ENCODE measurements at places on chromosomes 4 and X.

GRCh38 chr4:80243274-80244018 lies 23.0 kb upstream of the FGF5 start:
- H3K27ac ChIP-seq, result no peak overlapping the region
- H3K27me3 ChIP-seq, result peaks cover 28% of the 10 kb centered on the region
- no peaks in the 10 kb centered on the region for H3K4me1 ChIP-seq
- DNase-seq, result no peak
- no peak overlapping the region for H3K4me3 ChIP-seq

- no peak for DNase-seq
- H3K36me3 ChIP-seq, result no peaks in the 10 kb centered on the region
- H3K27me3 ChIP-seq, result no peaks in the 10 kb centered on the region
- no peak overlapping the region for H3K4me3 ChIP-seq
- H3K4me1 ChIP-seq, result peaks cover 6% of the 10 kb centered on the region
These were observed 143.4 kb downstream of the GLRA2 start for GRCh38 chrX:14672611-14673172.

DNA sequence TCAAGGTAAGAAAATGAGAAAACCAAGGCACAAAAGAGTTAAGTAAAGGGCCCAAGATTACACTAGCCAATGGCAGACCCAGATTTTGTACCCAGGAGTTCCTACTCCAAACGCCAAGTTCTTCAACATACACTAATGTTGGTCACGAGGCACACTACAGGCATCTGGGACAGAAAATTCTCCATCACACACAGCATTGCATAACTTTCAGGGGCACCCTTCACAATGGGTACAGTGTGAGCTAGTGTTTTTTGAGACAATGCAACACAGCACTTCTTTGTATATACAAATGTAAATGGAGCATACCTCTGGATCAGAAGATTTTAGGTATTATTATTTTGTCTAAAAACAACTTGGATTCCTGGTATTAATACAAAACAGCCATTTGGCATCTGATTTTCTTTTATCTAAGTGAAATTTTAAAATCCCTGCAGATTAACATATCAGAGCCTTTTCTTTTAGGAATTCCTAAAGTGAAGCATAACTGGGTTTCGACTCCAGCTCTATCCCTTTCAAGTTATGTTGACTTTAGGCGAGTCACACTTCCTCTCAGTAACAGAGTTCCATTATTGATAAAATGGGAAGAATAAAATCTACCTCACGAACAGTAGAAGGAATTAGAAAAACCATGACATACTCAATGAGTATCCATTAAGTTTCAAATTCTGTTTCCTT lies 41.1 kb downstream of the ADGRA3 start:
- H3K27me3 ChIP-seq, result no peaks in the 10 kb centered on the region
- no peak overlapping the region for H3K27ac ChIP-seq
- no peak overlapping the region for H3K4me3 ChIP-seq
- no peak for DNase-seq

GRCh38 chr4:125527681-125528080 lies 212.9 kb downstream of the FAT4 start:
- no peaks in the 10 kb centered on the region for H3K27me3 ChIP-seq
- no peak for DNase-seq
- H3K36me3 ChIP-seq, result no peaks in the 10 kb centered on the region
- no peak overlapping the region for H3K4me3 ChIP-seq

GRCh38 chr4:173584506-173584905 lies 54.5 kb upstream of the HAND2 start:
- no peaks in the 10 kb centered on the region for H3K4me1 ChIP-seq
- peaks cover 2% of the 10 kb centered on the region for H3K36me3 ChIP-seq
- H3K4me3 ChIP-seq, result no peak overlapping the region
- DNase-seq, result no peak
- no peak overlapping the region for H3K27ac ChIP-seq

DNA sequence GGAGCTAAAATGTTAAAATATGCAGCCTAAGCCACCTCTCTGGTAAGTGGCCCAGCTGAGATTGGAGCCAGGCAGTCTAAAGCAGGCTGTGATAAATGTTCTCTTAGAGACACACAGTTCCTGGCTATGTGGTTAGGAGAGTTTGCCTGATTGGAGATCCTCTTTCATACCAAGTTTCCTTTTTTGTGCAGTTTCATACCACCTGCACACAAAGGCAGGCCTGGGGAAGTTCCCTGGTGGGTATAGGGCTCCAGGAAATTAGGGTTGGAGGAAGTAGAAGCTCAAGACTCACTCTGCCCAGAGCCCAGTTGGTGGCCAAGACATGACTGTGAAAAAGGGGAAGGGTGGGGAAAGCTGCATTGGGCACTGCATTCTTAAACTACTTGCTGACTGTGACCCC lies 16.9 kb downstream of the CYBB start:
- H3K27ac ChIP-seq, result no peak overlapping the region
- DNase-seq, result no peak
- H3K4me3 ChIP-seq, result no peak overlapping the region
- no peaks in the 10 kb centered on the region for H3K36me3 ChIP-seq

DNA sequence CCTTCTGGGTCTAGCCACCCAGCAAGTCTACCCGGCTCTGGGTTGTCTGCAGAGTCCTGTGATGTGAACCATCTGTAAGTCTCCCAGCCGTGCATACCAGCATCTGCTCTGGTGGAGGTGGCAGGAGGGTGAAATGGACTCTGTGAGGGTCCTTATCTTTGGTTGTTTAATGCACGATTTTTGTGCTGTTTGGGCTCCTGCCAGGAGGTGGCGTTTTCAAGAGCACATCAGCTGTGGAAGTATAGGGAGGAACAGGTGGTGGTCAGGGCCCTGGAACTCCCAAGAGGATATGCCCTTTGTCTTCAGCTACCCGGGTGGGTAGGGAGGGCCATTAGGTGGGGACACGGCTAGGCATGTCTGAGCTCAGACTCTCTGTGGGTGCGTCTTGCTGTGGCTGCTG lies 66.5 kb upstream of the ZFP42 start:
- H3K4me1 ChIP-seq, result no peaks in the 10 kb centered on the region
- H3K4me3 ChIP-seq, result no peak overlapping the region
- H3K27ac ChIP-seq, result no peak overlapping the region
- no peak for DNase-seq
- H3K27me3 ChIP-seq, result no peaks in the 10 kb centered on the region

GRCh38 chr4:122765692-122766352 lies 33.3 kb downstream of the BBS12 start:
- no peak for DNase-seq
- H3K36me3 ChIP-seq, result no peaks in the 10 kb centered on the region
- H3K4me3 ChIP-seq, result no peak overlapping the region
